Suppressor macrophage (primary cell): ENCODE measurements at places on chromosomes 6 and 20.

DNA sequence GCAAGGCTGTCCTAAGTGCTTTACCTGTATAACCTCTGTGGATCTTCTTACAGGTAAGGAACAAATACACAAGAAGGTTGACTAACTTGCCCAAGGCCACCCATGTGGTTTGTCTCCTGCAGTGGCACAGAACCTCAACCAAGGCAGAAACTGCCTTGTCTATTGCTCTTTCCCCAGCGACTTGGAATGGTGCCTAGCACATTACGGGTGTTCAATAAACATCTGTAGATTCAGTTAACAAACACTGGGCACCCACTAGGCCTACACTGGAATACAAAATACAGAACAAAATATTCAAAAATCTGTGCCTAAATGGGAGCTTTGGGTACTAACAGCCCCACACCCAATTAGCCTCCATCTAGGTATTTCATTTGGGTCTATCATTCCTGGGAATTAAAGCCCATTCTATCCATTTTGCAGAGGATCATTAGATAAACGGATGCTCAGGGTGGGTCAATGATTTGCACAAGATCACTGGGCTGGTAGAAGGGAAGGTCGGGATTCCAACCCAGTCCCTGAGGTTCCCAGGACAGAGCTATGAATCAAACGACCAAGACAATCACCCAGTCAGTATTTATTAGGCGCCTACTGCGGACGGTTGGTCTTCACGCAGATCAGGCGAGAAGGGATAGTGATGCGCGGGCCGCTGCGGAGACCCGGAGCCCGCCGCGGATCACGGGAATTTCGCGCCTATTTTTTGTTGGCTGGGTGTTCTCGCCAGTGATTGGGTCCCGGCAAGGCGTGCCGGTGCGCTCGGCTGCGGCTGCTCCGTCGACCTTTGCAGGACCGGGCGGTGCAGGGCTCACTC is at the start of gene STK35:
STK35 (plus strand) TSS at position 771 of the 808 bp plus-strand sequence. CDS start 55 bp downstream, outside the sequence.
- no peak for DNase-seq

DNA sequence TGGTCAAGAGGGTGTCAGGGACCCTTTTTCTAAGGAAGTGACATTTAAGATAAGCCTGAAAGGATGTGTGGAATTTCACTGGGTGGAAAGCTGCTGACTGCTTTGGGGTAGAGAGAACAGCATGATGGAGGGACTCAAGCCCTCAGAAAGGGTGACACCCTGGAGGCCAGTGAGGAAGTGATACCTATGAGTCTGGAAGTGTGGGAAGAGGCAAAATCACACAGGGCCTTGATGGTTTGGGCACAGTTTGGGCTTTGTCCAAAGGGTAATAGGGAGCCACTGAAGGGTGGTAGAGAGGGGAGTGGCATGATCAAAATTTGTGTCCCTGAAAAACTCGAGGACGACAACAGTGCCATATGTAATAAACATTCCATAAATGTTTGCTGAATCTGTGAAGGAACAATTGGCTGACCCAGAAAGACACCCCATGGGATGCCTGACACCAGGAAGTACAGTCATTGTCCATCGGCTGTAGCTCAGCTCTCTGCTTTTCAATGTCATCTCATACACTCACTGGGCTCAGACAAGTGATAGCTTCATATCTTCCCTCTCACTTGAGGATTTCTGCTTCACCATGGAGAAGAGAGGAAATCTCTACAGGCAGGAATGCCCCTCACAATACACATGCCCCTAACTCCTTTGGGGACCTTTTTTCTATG is 21.3 kb downstream of the CASS4 start:
- no peak for DNase-seq

GRCh38 chr6:7725849-7726415 is at the start of gene BMP6:
TSS of gene BMP6 (plus strand) at chr6:7726099. CDS start at chr6:7726956, 857 bp downstream.
- DNase-seq: peak; percentile 60

DNA sequence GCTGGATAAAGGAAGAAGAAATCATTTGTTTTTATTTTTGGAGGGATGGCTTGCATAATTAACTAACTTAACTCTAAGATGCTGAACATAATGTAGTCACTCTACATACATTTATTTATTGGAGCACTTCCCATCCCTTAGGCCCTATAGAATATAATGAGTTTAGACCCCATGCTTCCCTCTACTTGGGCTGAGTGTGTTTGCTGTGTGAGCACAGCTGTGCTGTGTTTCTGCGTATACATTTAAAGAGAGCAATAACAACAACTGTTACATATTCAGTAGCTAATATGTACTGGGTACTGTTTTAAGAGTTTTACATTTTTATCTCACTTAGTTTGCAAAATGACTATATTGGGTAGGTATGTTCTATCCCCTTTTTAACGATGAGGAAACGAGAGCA is 736.6 kb upstream of the NRSN1 start:
- DNase-seq: no peak

- no peak for DNase-seq
Observed at GRCh38 chr6:147238164-147238563, 33.9 kb downstream of the STXBP5 start.

GRCh38 chr6:166023273-166023989 is 144.2 kb downstream of the TBXT start:
- DNase-seq: no peak
